Muscle of leg (tissue), 16 donors: ENCODE measurements at places on chromosomes 7 and 10.

DNA sequence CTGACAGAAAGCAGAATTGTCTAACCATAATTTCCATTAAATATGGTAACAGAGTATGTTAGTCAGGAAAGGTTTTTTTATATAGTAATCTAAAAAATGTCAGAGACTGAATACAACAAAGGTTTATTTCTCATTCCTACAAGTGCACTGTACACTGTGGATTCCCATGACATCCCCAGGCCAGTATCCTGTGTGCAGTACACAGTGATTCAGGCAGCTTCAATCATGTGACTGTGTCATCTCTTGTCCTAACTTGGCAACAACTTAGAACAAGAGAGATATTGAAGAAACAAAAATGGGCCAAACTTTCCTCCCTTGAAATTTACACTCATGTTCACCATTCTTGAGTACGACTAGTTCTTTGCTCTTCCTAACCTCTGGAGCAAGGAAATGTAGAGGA, 189.8 kb upstream of the SEMA3A start:
- DNase-seq, result no peak

DNA sequence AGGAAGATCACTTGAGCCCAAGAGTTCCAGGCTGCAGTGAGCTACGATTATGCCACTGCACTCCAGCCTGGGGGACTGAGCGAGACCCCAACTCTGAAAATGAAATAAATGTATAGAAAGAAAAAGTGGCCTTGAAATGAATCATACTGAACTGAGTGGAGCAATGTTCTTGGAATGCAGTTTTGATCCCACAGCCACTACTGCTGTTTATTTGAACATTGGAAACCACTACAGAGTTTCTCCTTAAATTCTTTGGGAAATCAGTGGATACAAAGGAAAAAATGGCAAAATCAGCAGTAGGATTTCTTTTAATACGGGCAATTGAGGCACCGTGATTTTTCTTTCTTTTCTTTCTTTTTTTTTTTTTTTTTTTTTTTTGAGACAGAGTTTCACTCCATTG, 637.4 kb downstream of the GALNT17 start:
- no peak for DNase-seq

GRCh38 chr7:48088559-48089045, 463 bp upstream of the UPP1 start:
- DNase-seq, result peak; percentile 67

GRCh38 chr10:4522296-4523000, 303.6 kb upstream of the AKR1E2 start:
- no peak for DNase-seq

- no peak for DNase-seq
Observed at GRCh38 chr10:34775044-34775637, 40.0 kb downstream of the PARD3 start.

DNA sequence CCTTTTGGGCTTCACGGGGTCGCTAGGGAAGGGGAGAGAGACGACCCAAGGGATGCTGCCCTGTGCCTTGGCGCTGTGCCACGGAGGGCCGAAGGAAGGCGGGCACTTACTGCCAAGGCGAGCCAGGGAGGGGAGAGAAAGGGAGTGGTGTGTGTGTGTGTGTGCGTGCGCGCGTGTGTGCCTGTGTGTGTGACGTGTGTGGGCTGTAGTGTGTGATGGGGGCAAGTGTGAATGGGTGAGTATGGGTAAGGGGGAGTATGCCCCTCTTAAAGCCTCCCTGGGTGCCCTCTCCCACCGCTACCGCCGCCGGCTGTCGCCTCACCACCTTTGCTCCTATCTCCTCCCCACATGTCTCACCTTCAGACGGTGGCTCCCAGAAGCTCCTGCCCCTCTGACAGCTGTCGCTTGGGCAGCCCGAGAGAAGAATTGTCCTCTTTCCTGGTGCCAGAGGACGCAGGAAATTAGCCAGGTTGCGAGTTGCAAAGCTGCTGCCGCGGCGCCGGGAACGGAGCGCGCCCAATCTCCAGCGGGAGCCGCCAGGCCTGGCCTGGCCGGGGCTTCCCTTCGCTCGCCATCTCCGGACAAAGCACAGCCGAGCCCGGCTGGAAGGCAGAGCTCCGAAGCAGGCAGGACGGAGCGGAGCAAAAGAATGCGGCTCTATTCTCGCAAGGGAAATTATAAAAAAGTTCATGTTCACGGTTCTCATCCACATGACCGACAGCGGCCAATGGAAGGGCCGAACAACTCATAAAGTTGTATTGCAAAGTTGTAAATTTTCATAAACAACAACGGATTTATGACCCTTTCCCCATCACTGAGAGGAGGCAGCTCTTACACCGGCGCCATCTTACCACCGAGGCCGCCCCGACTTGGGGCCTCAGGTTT, at the start of gene HOXA3:
HOXA3 (minus strand) TSS at position 653 of the 885 bp plus-strand sequence. CDS start 41,943 bp downstream, outside the sequence.
- DNase-seq, result peak; percentile 94

GRCh38 chr10:109202111-109202510, 721.2 kb downstream of the XPNPEP1 start:
- DNase-seq, result peak; percentile 12
